ENCODE measurements at places on chromosomes 2 and 18.

- DNase-seq: no peak
These were observed 78.2 kb downstream of the SNTG2 start for GRCh38 chr2:1028831-1029230.

- DNase-seq: no peak
These were observed 4.8 kb downstream of the CTDSP1 start for GRCh38 chr2:218404351-218405085.

DNA sequence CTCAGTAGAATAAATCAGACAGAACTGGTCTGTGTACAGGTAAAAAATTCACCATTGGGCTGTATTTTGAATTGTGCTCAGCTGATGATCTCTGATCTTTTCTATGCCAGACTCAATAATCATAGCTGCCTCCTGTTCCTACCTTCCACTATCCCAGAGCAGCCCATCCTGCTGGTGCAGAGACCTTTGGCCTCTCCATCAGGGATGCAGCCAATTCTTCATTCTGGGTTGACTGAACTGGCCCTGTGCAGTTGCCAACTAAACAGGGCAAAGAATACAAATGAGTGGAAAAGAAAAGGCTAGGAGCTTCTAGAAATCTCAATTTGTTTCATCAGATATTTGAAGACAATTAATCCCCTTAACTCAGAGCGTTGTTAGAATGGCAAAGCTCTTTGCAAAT is 1781.3 kb upstream of the CELF4 start:
- DNase-seq: no peak

DNA sequence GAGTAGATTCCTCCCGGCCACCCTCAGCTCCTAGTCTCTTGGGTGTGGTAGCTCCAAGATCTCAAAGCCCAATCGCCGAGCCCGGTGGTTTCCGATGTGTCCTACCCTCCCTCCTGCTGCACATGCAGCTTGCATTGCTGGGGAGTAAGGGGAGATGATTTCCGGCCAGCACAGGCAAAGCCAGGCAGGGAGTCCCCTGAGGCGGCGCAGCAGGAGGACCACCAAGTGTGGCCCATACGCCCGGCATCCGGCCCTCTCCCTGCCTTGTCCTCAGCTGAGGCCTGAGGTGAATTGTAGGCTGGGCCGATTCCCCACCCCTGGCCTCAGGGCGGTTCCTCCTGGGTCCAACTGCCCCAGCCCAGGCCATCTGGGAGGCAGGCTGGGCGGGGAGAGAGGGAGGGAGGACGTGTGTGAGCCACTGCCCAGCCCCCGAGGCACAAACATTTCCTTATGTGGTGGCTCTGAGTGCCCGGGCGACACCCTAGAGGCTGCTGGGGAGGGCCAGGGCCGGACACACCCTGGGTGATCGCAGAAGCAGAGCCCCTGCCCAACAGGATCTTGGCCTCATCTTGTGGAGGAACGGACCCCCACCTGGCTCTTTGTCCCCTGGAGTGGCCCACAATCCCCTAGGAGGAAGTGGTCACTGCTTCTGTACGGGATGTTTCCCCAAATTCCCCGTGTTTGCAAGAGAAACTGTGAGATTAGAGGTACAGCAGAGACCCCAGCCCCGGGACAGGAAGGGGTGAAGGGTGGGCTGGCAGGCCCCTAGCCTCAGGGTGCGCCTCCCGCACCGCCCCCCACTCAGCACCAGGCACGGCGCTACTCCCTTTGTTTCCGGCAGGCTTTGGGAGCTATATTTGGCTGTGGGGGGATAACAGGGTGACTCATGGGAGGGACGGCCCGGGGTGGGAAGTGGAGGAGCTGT is 41.9 kb upstream of the PTMA start:
- DNase-seq: peak; percentile 17

- no peak for DNase-seq
These were observed at the start of gene SMIM21 for GRCh38 chr18:75427603-75428002. Gene SMIM21 (minus strand): TSS chr18:75427703. CDS start chr18:75427563, 140 bp downstream.

DNA sequence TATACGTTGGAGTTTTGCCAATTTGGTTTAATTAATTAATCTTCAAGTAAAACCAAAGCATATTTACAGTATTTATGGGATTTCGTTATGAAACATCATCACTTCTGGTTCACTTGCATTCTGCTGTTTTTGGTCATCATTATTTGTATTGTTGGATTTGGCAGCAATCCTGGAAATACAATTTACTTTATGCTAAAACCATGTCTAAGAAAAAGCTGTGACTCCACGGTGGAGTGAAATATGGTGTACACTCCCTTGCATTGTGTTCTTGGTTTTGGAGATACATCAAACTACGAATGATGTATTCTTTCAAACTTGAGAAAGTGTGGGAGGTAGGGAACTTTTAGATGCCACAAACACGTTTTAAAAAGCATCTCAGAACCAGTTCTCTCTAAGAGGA is 106.4 kb downstream of the CTAGE1 start:
- no peak for DNase-seq

GRCh38 chr18:47817795-47818077 is 112.7 kb downstream of the SMAD2 start:
- no peak for DNase-seq

- no peak for DNase-seq
These were observed 74.0 kb downstream of the NAB1 start for GRCh38 chr2:190722835-190723234.

GRCh38 chr2:154551649-154552048 is 146.8 kb upstream of the KCNJ3 start:
- no peak for DNase-seq

All from CD4-positive, alpha-beta T cell treated with Interleukin-21 for 1 hour (primary cell).